ENCODE measurements at places on chromosomes 3 and 15.

GRCh38 chr15:49428409-49429095, 5.5 kb downstream of the FGF7 start:
- no peak for DNase-seq

DNA sequence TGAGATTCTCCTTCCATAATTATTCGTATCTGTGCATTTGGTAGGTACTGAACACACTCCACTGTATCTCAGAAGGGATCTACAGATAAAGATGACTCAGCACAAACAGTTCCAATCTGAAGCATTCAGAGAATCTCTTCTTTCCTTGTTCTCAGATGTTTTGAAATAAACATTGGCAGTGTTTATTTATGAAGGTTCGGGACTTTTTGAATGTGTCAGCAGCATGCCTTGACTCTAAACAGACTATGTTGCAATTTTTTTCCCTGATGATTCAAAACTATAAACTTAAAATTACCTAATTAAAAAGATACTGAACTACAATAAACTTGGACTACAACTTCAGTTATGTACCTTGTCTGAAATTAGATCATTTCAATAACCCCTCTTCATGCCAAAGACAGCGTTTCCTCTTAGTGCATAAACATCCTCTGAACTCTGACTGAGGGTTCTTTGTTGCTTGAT, 612.9 kb upstream of the TBL1XR1 start:
- no peak for DNase-seq

GRCh38 chr3:39532777-39533176, 65.3 kb downstream of the MOBP start:
- no peak for DNase-seq

GRCh38 chr3:134312873-134313846, 61.1 kb downstream of the AMOTL2 start:
- DNase-seq, result no peak

- no peak for DNase-seq
Observed at GRCh38 chr3:123540285-123540684, 44.6 kb downstream of the HACD2 start.

Measured in Panc1 (cell line).